ENCODE measurements at places on chromosomes 3 and 15.

- DNase-seq: no peak
Measured at GRCh38 chr3:185089343-185089742, 63.5 kb downstream of the C3orf70 start.

DNA sequence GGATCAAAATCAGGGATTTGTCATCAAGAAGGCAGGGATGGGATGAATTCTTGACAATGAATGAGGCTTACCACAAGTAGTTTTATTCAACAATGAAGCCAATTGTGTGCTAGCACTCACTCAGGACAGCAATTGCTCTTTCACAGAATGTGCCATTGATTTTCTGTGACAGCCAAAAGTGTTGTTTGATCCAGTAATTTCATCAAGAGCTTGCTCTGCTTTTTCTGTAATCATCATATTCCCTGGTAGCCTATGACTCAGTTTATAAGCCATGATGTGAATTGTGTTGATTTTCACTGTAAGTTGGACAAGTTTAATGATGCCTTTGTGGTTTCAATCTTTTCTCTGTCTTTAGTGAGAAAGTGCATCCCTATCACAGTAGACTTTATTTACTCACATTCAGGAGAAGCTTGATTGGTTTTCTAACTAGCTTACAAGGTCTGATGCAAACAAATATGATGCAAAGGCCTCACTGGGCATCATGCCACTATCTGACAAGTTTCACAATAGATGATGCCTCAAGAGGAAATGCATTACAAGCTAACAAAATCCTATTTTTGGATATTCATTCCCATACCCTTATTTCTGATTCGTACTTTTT is 13.6 kb upstream of the CSRNP1 start:
- no peak for DNase-seq

GRCh38 chr15:63509955-63510940 is 5.9 kb downstream of the USP3 start:
- no peak for DNase-seq

DNA sequence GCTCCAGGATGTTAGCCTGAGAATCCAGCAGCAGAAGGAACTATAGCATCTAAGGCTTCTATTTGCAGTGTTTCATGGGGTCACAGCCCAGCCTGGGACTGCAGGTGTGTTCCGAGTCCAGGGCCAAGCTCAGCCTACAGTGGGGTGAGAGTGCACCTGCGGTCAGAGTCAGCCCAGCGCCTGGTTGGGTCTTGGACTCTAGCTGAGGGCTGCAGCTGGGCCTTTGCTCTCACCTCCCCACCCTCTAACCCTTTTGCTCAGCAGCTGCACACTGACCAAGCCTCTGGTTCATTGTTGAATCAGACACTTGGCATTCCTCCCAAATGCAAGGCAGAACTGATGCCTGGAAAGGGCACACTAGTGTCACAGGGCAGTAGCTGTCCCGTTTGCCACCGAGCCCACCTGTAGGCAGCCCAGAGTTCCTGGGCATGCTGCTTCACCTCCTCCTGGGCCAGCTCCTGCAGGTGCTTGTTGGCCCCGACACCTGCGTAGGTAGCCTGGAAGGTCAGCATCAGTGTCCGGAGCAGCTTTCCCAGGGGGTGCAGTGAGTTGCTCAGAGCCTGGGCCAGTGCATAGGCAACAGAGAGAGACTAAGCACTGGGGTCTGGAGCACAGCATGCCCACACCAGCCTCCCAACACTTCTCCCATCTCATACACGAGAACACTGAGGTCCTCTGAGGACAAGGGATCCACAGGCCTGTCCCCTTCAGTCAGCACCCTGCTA is 17.5 kb downstream of the ALS2CL start:
- no peak for DNase-seq

DNA sequence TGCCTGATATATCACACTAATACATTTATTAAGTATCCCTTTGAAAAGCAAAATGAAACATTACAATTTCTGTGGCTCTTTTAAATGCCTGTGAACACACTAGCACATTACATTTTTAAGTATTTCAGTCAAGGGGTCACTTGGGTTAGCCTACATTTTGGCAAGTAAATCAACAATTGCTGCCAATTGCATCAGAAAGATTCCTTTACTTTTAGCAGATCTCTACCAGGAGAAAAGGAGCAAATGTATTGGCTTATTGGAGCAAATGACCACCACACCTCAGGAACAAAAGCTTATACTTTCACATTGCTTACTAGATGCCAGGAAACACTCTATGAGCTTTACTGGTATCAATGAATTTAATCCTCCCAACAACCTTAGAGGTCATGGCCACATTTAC is 947.1 kb downstream of the FHIT start:
- no peak for DNase-seq

DNA sequence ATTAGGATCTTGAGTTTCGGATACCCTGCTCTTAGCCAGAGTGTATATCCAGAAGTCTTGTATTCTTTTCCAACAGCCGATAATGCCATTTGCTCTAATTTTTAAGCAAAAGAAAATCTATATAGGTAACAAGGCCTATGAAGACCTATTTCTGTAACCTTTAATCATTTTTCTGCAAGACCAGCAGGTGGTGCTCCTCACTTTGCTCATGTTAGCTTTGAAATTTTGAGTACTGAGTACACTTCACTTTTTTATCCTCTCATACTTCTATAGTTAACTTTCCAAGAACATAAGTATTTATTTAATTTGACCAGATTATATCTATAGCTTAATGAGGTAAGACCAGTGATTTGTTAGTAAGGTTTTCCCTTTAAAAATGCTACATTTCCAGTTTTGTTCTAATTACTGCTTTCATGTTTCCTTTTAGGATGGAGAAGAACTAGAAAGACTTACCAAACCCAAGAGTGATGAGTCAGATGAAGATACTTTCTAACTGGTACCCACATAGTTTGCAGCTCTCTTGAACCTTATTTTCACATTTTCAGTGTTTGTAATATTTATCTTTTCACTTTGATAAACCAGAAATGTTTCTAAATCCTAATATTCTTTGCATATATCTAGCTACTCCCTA is 20.5 kb downstream of the SLC35A5 start:
- DNase-seq: peak; percentile 14

DNA sequence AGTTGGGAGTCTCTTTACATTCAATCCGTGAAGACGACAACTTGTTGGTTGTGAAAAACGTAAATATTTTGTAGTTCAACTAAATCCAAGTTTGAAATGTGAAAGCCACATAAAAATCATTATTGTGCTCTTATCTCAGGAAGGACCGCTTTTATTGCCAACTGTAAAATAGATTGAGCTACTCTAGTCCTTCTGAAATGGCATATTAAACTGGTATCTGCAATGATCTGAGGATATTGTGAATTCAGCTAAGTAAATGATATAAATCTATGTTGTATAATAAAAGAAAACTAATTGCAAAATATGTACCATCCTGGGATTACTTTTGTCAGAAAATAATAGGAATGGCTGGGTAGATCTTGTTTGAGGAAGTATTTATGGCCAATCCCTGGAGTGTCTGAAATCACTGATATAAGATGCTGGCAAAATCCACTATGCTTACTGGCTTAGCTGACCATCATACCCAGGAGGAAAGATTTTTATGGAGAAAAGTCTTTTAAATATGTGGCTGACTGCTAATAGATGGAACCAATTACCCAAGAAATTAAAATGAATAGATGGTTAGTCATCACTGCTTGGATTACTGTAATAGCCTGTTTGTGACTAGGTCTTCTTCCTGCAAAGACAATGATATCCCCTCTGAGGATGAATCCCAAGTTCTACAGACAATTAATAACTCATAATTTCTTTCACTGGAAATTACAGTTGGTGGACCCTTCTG is 191.8 kb downstream of the SEMA6D start:
- DNase-seq: no peak

- no peak for DNase-seq
Measured at GRCh38 chr3:177735431-177735830, 538.1 kb upstream of the TBL1XR1 start.

GRCh38 chr15:62223020-62223419 is 57.9 kb upstream of the C2CD4B start:
- no peak for DNase-seq

GRCh38 chr3:69712933-69713332 is 26.3 kb upstream of the MITF start:
- DNase-seq: no peak

DNA sequence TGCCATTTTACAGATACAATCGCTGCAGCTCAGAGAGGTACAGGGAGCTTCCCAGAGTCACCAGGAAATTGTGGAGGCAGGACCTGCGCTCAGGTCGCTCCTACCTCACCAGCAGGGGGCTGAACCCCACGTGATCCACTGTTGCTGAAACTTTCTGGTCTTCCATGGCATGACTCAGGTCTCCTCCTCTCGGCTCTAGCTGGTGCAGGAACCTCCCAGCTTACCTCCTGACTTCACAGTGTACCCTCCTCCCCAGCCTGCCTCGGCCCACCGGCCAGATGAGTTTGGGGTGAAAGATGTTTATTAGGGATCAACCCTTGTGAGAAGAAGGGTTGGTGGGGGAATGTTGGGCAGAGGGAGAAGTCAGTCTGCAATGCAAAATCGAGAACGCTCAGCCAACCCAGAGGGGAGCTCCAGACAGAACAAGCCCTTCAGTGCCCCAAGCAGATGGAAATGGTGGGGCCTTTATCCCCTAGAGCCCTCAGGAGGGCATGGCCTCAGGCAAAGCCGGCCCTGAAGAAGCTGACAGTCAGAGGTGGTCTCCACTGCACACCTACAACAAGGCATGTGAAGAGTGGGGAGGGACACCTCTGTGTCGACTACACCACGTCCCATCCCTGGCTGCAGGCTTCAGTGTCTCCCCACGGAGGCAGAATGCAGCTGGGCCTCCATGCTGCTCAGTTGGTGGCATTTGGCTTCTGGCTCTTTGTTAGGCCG is 118.6 kb upstream of the PRR20G start:
- DNase-seq: no peak

DNA sequence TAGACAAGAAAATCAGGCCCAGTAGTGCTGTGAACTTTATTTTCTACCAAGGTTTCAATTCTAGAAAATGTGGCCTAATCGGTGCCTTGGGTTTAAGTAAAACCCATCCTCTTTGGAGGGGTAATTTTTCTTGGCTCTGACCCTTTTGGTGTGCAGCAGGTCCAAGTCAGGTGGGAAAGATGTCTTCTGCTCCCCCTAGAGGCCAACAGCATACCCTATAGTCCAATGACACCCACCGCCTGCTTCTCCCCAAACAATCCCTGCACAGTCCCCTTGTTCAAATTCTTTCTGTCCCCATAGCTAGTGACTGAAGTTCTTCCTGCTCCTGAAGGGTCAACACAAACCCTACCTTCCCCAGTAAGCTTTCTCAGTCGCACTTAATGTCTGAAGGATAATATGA is 261.8 kb upstream of the GOLGA6L4 start:
- DNase-seq: no peak

GRCh38 chr3:63851287-63851686 is 12.3 kb downstream of the THOC7 start:
- DNase-seq: no peak

DNA sequence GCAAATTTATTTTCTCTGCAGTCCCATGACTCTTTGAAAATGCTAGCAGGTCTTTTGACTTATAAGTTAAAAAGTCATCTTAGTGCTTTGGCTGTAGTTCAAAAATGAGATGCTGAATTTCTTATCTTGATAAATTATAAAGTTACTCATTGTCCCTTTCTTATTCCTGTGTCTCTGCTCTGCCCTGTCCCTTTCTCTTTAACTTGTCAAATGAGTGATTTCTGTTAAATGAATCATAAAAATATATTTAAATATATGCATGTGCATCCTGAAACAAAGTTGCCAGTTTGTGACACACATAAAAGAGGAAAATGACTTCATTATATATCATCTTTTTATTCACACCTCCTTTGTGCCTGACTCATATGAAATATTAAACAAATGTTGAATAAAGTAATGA is 1097.3 kb upstream of the EPHA6 start:
- no peak for DNase-seq
